Effector memory CD4-positive, alpha-beta T cell (primary cell): ENCODE measurements at places on chromosomes 5 and 9.

DNA sequence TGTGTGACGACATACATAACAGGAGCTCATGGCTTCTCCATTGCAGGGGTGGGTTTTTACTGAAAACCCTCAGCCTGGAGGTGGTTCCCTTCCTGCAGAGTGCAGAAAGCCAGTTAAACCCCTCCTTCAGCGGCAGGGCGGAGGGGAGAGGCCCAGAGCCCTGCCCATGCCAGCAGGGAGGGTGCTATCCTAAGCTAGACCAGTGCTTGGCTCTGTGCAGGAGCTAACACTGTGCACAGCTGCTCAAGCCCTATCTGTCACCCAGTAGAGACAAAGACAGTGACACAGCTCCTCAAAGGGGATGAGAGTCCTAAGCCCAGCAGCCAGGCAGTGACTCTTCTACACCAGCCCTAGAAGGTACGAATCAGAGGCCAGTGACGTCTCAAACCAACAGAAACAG, 70.0 kb upstream of the ZSWIM6 start:
- no peak for DNase-seq

DNA sequence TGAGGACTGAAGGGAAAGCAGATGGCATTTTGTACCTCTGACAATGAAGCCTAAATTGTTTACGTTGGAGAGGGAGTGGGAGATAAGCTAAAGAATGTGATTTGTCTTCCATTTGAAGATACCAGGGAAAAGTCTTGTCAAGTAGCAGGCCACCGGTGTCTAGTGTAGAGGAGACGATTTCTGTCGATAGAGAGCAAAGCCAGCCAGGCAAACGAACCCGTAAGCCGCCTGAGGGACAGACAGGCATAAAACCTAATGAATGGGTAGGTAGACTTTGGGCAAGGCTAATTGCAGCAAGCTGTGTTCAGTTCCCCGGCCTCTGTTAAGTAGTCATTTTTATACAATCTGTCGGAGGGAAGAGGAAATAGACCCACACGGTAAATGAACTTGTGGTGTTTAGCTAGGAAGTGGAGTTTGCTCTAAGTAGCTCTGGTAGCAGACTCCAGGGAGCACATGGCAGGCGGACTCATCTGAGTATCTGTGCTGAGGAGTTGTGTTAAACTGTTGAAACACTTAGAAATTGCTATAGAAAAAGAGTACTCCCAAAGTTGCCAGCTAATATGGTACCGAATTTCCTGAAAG, 28.8 kb downstream of the SMARCA2 start:
- no peak for DNase-seq

- DNase-seq, result no peak
Measured at GRCh38 chr5:43208658-43209057, 16.6 kb downstream of the NIM1K start.

- no peak for DNase-seq
Measured at GRCh38 chr9:112571624-112572355, 85.2 kb downstream of the KIAA1958 start.

- DNase-seq, result no peak
Measured at GRCh38 chr9:121776739-121777637, 125.6 kb downstream of the DAB2IP start.

- no peak for DNase-seq
Measured at GRCh38 chr5:663436-664342, 29.5 kb downstream of the TPPP start.

DNA sequence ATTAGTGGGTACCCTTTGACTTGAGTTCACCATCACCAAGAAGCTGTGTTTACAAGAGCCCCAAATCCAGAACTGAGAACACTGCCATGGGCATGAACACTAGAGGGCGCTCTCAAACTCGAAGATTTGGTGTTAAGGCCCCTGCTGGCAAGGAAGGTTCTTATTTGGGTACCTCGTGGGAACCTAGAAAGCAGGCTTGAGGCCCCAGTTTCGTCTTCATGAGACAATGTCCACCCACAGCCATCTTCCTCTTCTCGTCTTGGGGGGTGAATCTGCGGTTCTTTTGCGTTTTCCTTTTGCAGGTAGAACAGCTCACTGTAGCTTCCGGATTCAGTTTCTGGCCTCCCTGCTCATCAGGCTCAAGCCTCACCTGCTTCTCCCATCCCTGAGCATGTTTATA, 184.0 kb downstream of the SEMA5A start:
- peak; percentile 5 for DNase-seq

GRCh38 chr9:12775679-12776512, 1.1 kb downstream of the LURAP1L start:
- DNase-seq, result no peak

DNA sequence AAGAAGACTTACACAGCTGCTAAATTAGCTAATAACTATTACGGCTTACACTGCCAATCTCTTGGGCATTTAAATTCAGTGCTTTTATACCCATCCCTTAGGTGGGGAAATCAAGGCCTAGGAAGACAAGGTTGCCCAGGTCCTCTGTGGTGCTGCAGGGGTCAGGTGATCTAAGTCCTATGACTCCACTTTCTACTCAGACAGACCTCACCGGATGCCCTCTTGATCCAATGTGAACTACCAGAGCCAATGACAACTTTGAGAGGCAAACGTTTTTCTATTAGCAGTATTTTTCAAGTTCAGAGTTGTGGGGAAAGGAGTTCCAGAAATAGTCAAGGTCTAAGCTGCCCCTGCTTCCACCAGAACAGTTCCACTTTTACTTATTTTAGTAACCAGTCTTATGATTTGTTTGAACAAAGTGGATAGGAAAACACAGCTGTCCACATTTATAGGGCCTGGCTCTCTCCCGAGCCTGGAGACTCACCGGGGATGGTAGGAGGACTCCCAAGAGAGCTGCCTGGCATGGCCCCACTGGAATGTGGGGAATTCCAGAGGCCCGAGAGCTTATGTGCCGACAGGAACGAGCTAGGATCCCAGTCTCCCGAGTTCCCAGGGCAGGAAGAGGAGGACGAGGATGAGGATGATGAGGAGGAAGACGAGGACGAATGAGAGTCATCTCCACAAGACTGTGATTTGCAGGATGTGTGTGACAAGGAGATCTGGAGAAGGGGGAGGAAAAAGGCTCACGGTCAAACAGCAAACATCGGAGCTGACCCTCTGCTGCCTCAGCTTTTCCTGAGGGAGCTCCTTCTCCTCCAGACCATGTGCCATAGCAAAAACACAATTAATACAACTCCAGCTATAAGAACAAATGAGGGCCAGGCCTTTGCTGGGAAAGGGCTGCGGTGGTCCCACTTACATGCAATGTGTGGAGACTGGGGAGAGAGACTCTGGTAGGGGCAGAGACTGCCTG, 16.7 kb downstream of the FAM193B start:
- DNase-seq, result no peak

- DNase-seq, result no peak
Measured at GRCh38 chr5:178180141-178180863, 6.9 kb downstream of the GMCL2 start.

DNA sequence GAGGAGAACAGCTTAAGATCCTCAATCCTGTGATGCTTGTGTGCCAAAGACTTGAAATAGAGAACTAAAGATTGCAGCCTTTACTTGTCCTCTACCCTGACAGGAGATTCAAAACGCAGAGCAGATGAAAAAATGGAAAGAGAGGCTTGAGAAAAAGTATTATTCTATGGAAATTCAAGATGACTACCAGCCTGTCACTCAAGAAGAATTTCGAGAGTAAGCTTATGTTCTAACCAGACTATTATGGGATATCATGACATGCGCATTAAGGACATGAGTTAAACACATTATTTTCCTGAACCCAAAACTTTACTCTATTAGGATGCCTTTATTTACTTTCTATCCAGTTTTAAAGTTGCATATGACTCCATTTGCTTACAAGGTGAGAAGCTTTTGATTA, 46.4 kb downstream of the PKD2L2 start:
- no peak for DNase-seq

DNA sequence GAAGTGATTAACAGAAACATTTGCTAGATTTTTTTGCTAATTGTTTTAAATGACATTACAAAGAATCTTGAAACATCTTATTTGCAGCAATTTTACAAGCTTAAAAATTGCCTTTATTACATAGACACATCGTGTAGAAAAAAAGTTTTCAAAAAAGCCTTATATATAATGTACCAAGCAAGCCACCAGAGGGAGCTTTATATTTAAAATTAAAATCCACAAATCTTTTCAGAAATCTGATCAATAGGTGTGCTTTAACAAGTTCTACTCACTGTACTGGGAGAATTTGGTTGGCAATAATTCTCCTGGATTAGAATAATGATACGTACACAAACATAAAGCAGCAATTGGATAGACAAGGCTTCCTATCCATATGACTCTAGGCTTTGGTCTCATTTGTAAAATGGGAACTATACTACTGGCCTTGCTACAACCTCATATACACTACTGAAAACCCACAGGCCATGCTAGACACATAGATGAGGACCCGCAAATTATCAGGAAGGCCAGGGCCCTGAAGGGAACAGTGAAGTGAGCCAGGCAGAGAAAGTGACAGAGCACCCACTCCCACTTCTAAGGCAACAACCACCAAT, 4.8 kb downstream of the PSMB7 start:
- DNase-seq, result no peak

- no peak for DNase-seq
Measured at GRCh38 chr5:124614105-124614504, 132.3 kb downstream of the ZNF608 start.

DNA sequence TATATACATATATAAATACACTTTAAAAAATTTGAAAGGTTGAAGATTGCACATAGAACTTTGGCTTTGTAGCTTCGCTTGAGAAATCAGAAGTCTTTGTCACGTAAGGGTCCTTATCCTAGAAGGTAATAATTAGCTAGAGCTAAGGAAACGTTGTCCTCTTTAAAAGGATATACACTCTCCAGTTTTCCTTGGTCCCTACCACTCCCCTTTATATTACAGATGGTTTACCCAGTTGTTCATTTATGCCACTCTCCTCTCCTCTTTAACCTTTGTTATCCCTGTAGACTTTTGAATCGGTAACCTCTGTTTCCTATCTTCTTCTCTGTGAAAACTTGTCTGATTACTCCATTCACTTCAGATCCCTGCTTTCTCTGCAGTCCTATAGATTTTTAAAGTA, 1101.0 kb upstream of the SEMA6A start:
- DNase-seq, result no peak

DNA sequence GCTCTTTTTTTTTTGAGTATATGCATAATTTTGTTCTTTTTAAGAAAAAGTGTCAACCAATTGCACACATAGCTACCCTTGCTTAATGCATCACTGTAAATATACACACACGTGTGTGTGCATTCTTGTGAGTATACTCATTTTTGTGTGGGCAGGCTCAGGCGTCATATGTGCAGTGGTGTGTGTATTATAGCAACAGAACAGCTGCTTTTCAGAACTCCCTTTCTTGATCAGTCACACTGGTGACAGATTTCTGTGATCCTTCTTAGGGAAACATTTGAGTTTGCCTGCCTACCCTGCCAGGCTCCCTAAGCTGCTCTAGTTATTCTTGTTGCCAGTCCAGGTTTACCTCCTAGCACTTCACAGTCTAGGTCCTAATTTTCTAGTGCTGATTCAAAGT, 287.0 kb upstream of the SEMA6A start:
- DNase-seq, result no peak

- no peak for DNase-seq
Measured at GRCh38 chr9:135602789-135603481, 36.4 kb downstream of the GLT6D1 start.

GRCh38 chr5:141846031-141846430, 32.2 kb downstream of the PCDH1 start:
- DNase-seq, result no peak

- DNase-seq, result no peak
Measured at GRCh38 chr9:127763918-127764384, 14.5 kb downstream of the SH2D3C start.

DNA sequence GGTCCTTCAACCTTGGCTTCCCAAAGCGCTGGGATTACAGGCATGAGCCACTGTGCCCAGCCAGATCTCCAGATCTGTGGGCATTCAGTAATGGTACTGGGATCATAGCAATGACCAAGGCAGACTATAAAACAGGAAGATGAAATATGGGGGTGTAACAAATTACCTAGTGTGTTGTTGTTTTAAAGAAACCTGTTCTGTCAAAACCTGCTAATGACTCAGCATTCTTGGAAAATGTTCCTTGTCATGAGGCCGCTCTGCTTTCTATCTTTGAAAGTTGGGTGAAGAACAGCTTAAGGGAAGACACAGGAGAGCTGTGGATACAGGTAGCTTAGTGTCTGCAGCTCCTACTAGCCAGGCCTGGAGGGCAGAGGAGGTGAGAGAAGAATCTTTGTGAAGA, 19.4 kb downstream of the TARS1 start:
- no peak for DNase-seq

DNA sequence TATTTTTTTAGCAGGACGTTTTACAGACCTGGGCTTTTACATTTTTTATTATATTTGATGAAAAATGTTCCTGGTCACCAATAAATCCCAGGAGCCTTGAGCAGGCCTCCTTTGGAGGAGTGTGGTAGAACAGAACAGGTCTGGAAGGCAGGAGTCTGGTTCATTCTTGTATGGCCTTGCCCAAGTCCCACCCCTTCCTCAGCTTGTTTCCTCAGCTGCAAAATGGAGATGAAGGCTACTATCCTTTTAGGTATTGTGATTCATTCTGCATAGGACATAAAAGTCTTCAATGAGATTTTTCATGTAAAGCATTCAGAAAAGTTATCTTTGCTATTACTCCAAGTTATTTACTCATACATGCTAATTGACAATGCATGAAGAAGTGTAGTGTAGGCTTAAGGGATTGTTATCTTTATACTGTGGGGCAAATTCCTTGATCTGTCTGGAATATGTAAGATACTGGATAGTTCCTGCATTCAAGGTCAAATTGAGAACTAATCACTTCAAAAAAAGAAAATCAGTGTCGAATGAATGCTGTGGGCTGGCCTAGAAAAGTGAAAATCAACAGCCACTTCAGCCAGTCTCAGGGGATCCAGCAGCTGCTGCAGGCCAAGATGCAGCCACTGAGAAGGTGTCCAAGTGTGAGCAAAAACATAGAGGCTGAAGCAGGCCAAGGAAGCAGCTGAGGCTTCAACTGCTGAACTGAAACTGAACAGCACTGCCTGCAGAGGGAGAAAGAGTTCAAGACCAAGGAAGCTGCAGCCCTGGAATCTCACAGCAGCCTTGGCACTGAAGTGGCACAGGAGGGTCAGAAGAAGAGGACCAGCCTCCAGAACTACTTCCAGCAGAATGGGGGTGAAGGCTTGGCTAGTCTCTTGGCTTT, 15.5 kb upstream of the SLC36A3 start:
- no peak for DNase-seq

- no peak for DNase-seq
Measured at GRCh38 chr9:6829027-6829426, 71.3 kb downstream of the KDM4C start.

GRCh38 chr5:124665035-124665434, 81.4 kb downstream of the ZNF608 start:
- DNase-seq, result no peak

DNA sequence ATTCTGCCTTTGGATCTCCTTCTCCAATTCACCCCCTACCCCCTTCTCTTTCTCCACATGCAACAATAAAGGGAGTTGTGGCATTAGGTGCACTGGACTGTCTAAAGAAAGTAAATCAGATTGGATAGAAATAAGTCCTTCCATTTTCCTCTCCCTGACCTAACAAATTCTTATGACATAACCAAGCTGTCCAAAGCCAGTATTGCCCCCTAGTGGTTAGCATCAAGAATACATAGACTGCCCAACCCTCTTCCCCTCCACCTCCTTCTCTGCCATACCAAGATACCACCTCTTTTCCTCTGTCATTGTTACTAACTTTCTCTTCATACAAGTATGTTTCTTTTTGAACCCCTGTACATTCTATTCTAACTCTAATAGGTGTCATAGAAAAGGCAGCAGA, 45.7 kb downstream of the PPARGC1B start:
- no peak for DNase-seq

- DNase-seq, result no peak
Measured at GRCh38 chr5:132886064-132886823, 12.8 kb downstream of the LEAP2 start.

- no peak for DNase-seq
Measured at GRCh38 chr5:81391-82021, 10.5 kb upstream of the PLEKHG4B start.
